COR-L47 (cell line): ENCODE measurements at places on chromosomes 3 and 15.
A peak's percentile ranks its signal among the peaks of the same experiment; 100 is the strongest.

DNA sequence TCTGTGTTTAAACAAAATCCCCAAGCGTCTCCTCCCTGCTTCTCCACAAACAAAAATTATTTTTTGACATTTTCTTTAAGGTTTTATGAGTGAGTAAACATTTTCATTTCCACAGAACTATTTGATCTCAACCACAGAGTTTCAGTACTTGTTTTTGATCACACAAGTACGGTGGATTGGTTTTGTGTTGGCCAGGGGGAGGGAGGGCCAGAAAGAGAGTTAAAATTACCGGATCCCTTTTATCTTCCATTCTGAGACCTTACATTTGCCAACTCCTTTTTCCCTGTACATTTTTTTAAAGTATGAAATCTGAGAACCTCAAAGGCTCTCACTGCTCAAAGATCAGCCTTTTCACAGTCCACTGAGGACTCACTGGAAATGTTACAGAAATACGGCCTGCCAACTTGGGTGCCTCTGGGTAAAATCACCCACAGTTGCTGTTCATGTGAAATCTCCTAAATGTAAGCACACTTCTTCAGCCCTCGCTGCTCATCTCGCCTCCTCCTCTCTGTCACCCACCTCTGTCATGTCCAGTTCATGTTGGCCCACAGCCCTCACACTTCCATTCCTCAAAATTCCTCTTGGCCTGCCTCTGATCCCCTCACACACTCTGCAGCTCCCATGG, 1.7 kb downstream of the HOMER2 start:
- no peak for DNase-seq

DNA sequence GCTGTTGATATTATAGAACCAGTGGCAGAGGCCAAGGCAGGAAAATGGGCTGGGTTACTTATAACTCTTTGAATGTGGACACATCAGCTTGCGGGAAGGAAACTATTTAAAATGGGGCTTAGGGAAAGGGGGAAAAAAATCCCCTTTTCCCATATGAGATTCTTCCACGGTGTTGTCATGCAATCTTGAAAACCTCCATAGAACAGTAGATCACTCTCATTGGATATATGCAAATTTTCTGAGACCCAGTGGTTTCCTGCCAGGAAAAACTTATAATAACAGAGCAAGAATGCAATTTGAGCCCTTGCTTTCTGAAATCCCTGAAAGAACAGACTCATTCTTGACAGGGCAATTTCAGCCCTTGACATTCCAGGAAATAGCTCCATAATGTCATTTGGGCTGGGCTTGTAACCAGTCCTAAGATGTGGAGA, 31.1 kb downstream of the TMEM212 start:
- DNase-seq, result no peak

DNA sequence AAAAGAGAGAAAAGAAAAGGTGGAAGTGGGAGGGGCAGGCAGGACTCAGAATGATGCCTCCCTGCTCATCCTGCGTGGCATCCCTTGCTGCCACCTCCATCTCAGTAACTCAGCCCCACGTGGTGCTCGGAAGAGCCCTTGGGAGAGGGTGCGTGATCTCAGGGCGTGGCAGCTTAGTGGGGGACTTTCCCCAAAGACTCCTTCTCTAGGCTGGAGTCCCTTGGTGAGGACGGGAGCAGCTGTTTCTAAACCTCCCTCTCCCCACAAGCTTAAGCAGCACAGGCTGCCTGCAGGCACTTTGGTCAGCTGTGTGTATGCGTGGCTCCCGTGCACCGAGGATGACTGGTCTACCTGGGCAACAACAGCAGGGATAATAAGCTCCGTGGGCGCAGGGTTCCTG, 7.4 kb upstream of the ANPEP start:
- DNase-seq, result no peak

DNA sequence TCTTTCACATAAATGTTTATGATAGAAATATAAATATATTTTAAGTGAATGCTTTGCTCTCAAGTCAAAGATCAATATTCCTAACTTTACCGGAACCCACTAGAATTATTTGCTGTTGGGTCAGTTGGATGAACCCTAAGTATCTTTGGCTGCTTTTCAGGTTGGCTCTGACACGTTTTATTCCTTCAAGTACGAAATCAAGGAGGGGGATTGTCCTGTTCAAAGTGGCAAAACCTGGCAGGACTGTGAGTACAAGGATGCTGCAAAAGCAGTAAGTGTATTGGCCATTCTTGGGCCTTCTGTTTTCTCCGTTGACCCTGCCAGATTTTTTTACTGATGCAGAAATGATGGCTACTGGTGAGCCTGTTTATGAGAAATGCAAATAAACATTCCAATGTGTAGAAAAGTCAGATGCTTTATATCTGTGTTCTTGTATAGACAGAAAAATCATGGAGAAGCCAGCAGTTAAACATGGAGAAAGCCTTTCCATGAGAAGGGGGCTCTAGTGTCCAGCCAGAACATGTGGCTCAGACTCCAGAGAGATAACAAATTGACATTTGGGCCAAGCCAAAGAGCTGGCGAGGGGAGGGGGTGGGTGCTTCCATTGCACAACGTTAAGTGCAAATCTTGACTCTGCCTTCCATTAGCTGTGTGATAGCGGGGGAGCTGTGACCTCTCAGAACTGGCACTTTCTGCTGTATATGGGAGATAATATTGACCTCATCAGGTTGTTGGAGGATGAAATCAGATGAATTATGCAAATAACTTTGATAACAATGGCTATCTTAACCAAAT, 3.0 kb downstream of the KNG1 start:
- no peak for DNase-seq

DNA sequence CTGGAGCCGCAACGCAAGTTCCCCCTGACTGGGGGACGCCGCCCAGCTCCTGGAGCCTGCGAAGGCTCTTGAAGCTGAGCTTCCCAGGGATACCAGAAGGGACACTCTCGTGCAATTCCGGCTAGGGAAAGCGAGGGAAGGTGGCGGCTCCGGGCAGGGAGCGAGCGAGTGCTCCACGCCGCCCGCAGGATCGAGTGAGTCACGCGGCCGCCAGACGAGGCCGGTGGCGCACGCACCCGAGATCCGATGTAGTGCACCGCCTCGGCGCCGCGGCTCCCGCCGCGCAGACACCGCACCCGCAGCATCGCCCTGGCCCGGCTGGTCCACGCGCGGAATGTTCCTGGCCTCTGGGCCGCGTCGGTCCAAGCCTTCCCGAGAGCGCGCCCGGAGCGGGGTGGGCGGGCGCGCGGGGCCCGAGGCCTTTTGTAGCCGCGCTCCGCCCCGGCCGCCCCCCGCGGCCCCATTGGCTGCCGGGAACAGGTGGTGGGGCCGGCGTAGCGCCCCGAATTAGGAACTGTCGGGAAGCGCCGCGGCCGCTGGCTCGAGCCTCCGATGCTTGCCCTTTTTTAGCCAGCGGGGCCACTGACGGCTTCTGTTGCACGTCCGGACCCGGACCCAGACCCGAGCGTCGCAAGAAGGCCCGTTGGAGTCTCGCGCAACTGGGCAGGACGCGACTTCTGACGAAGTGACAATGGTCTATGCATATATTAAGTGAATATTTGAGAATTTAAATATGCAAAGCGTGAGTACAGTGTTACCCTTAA, at the start of gene GATM:
GATM (minus strand) TSS at position 396 of the 764 bp plus-strand sequence; CDS start at position 305, 91 bp downstream.
- peak; percentile 77 for DNase-seq

- no peak for DNase-seq
Observed at GRCh38 chr3:189529468-189529867, 101.7 kb upstream of the TP63 start.

DNA sequence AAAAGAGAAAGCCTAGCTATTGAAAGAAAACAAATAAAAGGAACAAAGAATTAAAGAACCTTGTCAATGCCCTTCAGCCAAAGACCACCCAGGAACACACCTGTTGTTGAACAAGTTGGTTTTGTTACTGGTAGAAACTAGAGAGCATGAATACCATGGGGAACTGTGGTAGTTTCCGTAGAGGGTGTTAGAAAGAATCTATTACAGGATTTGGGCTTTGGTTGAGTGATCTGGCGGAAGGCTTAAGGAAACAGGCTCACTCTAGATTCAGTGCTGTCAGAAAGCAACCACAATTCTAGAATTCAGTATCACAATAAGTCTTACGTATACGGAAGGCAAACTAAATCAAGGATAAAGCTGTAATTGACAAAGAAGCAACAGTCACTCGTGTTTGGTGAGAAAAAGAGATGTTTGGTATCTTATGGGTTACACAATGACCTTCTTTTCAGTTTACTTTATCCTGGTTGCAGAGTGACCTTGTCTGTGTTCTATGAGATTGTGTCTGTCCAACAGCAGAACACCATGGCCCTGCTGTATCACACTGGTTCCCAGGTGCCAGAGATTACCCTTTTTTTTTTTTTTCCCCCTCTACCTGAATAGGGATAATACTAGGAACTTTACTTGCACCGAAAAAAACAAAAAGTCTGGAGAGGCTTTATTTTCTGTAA, 265.9 kb downstream of the SHQ1 start:
- no peak for DNase-seq

- no peak for DNase-seq
Observed at GRCh38 chr3:136612512-136612911, 139.7 kb downstream of the STAG1 start.

- no peak for DNase-seq
Observed at GRCh38 chr3:118948146-118948545, 86.5 kb downstream of the IGSF11 start.

GRCh38 chr15:80695099-80695910, at the start of gene ABHD17C:
TSS of gene ABHD17C (plus strand) at chr15:80695310. CDS start at chr15:80695430, 120 bp downstream.
- DNase-seq, result peak; percentile 44

GRCh38 chr3:119279101-119279554, 15.1 kb upstream of the ARHGAP31 start:
- DNase-seq, result peak; percentile 45

DNA sequence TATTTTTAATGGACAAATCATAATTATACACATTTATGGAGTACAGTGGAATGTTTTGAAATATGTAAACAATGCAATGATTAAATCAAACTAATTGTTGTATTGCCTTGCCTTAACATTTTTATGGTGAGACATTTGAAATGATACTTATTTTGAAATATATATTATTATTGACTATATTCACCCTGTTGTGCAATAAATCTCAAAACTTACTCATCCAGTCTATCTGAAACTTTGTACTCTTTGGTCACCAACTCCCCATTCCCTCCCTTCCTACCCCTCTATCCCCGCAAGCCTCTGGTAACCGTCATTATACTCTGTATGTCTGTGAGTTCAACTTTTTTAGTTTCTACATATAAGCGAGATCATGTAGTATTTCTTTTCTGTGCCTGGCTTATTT, 74.7 kb upstream of the GOLGA6B start:
- no peak for DNase-seq

- DNase-seq, result no peak
Observed at GRCh38 chr3:71987089-71987735, 202.3 kb upstream of the PROK2 start.

- no peak for DNase-seq
Observed at GRCh38 chr3:55947406-55947805, 460.3 kb upstream of the WNT5A start.

DNA sequence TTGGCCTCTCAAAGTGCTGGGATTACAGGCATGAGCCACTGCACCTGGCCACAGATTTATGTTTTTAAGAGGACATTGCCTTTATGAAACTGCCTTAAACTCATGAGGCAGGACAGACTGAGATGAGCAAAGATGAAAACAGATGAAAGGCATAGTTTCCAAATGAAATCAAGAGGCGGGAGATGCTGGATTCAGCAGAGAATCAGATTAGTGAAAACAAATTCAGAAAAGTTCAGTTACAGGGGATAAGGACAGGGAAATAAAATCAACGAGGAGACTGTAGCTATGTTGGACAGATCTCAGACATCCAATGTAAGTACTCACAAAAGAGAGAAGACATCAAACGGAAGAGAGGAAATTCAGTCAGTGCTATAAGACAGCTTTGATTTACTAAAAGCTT, 68.1 kb downstream of the ADAMTSL3 start:
- DNase-seq, result no peak

DNA sequence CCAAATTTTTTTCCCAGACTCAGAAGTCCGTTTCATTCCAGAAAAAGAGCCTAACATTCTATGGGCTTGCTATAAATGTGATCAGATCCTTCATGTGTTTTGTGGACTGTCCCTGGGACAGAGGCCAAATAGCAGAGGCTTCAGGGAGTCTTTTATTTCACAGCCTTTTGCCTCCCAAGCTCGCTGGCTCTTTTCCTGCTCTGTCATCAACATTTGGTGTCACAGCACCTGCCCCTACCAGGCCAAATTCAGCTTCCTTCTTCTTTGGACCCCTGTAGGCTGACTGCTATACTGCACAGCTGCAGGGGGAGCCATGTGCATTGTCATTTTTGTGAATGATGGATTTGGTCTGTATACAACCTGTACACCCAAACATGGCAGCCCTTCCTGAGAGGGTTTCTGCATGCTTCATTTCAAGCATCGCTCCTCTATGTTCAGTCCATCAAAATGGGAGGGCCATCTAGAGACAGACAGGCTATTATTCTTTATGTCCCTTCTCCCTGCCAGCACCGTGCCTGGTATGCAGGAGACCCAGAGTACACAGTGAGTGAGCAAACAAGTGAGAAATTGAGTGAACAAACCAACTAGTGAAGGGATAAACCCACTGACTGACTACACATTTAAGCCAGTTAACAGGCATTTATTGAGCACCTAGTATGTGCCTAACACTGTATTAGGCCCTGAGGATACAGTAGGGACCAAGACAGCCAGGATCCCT, 17.9 kb upstream of the RPP14 start:
- DNase-seq, result no peak

- DNase-seq, result peak; percentile 84
Observed at GRCh38 chr15:70036585-70037291, 61.0 kb downstream of the TLE3 start.

- no peak for DNase-seq
Observed at GRCh38 chr3:61903931-61904657, 342.7 kb downstream of the PTPRG start.

GRCh38 chr3:45890405-45890804, 4.1 kb downstream of the CCR9 start:
- no peak for DNase-seq

DNA sequence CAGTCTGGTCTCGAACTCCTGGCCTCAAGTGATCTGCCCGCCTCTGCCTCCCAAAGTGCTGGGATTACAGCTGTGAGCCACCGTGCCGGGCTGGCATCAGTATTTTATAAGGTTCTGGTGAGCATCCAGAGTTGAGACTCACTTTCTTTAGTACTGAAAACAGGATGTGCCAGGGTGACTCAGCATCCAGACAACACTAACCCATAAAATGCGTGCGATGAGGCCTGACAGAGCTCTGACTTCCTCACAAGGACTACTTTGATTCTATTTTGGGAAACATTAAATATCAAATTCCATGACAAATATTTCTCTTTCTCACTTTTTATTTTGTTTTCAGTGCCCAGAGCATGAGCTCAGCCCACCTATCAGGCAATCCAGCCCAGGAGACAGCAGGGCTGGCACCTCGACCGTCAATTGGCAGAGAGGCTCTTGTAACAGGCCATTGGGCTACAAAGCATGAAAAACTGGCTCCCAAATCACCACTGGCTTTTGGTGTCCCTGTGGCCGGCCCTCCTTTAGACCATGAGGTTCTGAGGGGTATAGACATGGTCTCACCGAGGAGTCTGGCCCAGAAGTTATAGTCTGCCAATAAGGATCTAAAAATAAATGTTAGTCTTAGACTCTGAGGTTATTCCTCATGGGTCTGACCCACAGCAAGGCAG, 75.0 kb downstream of the FEM1B start:
- DNase-seq, result no peak

DNA sequence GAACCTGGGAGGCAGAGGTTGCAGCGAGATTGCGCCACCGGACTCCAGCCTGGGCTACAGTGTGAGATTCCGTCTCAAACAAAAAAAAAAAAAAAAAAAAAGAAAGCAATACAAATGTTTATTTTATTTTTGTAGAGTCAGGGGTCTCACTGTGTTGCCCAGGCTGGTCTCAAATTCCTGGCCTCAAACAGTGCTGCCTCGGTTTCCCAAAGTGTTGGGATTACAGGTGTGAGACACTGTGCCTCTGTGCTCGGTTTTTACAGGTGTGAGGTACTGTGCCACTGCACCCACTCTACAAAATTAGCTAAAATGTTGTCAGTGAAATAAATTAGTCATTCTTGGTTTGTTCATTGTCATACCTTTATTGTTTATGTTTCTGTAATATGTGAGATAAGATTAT, 5.5 kb downstream of the PIAS1 start:
- DNase-seq, result no peak
